Kasumi-1 (cell line): ENCODE measurements at places on chromosomes 7 and 10.

DNA sequence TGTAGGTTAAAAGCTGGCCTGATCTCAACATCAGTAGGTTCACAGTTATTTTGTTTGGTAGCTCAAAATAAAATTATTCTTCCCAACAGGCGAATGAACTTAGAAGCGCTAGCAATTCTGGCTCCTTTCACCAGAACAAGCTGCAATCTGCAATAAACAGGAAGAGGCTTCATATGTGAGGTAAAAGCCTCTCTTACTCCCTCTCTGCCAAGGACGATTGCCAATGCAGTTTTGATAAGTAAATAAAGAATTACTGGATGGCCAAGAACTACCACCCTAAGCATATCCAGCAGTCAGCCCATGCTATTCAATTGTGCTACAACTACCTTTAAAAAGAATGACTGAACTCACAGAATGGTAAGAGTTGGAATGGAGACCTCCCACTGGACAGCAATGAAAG lies 150.0 kb upstream of the LAMB4 start:
- DNase-seq, result no peak

DNA sequence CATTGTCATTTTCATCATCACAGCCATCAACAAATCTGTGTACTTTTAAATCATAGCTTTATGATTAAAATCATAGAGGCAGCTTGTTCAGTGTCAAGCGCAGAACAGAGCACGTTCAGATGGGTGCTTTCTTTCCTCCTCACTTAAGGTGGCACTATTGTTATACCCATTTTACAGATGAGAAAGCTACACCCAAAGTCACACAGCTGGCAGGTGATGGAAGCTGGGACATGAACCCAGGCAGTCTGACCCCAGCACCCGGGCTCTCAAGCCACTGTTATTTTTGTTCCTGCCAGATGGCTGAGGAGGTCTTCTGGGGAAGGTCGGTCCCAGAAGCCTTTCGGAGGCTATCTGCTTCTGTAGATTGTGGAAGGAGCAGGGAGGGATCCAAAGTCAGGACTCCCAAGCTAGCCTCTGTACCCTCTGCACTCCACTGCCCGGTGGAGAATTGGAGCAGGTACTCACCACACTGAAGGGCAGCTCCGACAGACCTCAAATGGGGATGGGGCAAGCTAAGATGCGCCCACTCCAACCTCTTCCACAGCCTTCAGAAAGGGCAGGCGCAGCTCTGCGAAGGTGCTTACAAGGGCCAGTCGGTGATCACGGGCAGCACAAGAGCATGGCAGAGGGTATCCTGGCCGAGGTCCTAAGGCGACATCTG lies 610 bp downstream of the AVPI1 start:
- DNase-seq, result no peak

GRCh38 chr7:108326938-108327337 lies 129.3 kb downstream of the NRCAM start:
- DNase-seq, result no peak

DNA sequence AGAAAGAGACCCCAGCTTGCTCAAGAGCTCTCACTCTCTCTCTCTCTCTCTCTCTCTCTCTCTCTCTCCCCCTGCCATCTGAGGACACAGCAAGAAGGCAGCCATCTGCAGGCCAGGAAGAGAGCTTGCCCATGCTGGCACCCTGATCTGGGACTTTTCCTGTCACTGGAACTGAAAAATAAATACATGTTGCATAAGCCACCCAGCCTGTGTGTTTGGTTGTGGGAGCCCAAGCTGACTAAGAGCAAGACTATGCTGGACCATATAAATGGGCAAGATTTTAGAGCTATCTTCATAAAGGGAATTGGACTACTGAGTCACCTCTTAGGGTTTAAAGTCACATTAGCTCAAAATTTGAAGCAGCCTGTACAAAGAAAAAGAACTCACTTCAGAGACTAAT lies 98.6 kb downstream of the SLC16A9 start:
- DNase-seq, result no peak

DNA sequence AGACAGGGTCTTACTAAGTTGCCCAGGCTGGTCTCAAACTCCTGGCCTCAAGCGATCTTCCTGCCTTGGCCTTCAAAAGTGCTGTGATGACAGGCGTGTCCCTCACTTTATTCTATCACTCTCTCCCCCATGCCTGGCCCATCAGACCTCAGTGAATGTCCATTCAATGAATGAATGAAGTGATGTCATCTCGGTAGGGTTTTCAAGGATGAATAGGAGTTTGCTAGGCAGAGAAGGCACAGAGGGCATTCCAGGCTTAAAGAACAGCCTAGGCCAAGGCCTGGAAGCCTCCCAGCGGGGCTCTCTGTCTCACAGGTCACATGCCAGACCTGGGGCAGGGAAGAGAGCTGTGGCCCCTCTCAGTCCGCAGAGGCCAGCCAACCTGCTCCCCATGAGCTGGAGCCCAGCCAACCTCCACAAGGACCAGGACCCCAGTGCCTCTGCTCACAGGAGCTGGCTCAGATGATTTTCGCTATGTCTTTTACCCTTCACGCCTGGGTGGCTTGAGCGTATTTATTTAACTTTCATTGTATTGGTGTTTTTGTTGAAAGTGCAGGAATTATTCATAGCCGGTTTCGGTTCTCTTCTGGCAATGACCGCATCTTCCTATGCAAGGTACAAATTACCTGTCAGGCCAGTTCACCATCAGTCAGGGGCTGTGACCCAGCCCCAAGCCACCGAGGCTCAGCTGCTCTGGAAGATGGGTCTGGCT lies 11.8 kb upstream of the TNRC18 start:
- DNase-seq, result no peak

DNA sequence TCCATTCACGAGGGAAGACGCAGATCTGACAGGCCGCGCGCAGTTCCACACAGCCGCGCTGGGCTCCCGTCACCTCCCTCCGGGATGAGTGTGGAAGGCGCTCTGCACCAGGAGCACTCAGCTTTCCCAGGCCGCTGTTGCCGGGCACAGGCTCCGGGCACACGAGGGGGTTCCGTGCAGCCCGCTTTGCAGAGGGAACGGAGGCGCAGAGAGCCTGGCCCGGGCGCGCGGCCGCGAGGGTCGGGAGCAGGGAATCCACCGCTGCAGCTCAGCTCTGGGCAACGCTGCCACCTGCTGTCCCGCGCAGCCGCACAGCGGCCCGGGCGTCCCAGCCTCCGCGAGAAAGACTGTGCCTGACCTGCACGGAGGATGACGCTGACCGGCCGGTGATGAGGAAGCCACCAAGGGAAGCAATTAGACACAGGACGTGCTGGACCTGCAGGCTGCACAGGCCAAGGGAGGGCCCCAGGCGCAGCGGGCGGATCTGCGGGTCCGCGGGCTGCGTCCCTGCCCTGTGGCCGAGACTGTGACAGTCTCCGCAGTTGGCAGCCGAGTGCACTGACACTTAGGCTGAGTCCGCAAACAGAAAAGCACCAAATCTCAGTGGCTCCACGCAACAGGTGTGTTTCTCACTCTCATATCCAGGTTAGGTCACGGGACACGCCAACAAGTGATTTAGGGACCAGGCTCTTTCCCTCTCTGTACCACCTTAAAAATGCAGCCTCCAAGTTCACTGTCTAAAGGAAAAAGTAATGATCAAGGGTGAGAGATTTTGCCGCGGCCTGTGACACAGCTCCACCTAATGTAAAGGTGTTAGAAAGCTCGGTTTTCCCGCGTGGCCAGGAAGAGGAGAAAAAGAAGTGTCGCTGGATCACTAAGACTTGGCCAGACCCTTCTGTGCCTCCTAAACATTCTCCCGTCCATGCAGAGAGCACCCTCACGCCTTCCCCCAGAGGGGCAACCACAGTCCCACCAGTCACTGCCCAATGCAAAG lies 94.5 kb downstream of the SEC61G start:
- no peak for DNase-seq

DNA sequence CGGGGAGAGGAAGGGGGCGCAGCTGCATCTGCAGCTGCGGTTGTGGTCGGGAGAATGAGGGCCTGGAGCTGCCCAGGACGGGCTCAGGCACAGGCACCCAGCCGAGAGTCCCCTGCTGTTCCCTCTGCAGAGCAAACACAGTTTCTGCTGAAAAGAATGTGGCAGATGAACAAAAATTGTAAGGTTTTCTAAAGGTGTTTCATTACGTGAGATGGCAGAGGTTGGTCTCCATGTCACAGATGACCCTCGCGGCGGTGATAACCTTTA lies 456.2 kb downstream of the DNAJB6 start:
- no peak for DNase-seq

GRCh38 chr7:23494009-23494408 lies 23.7 kb upstream of the IGF2BP3 start:
- DNase-seq, result no peak

- no peak for DNase-seq
Observed at GRCh38 chr7:134771111-134771510, 8.3 kb upstream of the CALD1 start.
